ENCODE measurements at places on chromosomes 11 and 22. TPM values are rescaled to one million over a fixed set of nuclear protein-coding genes. Genes with fewer than 3 reads are reported as not detected.

- H3K4me1 ChIP-seq = no peaks in the 10 kb centered on the region
- H3K27ac ChIP-seq = no peak overlapping the region
- DNase-seq = peak; percentile 86
Measured at GRCh38 chr11:16820324-16821092, 82.1 kb downstream of the C11orf58 start.

- no peak for DNase-seq
- H3K27me3 ChIP-seq = no peaks in the 10 kb centered on the region
- peak overlapping the region; percentile 69 for H3K27ac ChIP-seq
- peaks cover 2% of the 10 kb centered on the region for H3K4me1 ChIP-seq
Measured at GRCh38 chr22:36386351-36386899, 1.3 kb downstream of the MYH9 start.

GRCh38 chr11:93895106-93895862, 44.9 kb upstream of the VSTM5 start:
- no peak for DNase-seq
- H3K27me3 ChIP-seq = no peaks in the 10 kb centered on the region
- no peaks in the 10 kb centered on the region for H3K36me3 ChIP-seq
- no peak overlapping the region for H3K27ac ChIP-seq
- no peaks in the 10 kb centered on the region for H3K4me1 ChIP-seq

DNA sequence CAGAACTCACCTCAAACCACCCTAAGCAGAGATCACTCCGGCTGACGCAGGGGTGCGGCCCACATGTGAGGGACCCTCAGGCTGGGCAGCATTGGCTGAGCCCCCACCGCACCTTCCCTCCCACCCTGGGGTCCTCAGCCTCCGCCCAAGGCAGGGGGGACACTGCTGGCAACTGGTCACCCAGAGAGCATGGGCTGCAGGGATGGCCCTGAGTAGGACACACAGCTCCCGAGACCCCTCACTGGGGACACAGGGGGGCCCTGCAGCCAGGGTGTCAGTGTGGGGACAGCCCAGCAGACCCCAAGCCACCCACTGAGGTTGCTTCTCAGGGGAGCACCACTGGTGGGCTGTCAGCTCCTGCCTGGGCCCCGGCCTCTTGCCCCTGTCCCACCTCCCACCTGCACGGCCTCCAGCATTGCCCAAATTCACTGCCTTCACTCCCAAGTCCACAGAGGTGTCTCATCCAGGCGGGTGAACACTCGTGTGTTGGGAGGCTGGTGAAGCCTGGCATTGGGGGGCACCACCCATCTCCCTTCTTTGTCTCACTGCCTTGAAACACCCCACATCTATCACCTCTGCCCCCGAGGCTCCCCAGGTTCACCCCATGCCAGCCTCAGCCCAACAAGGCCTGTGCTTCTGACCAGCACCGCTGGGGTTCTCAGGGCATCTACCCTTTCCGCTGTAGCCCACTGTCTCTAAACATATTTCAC, 4.7 kb downstream of the C11orf21 start:
- H3K4me1 ChIP-seq = no peaks in the 10 kb centered on the region
- H3K4me3 ChIP-seq = no peak overlapping the region
- no peaks in the 10 kb centered on the region for H3K27me3 ChIP-seq
- no peaks in the 10 kb centered on the region for H3K36me3 ChIP-seq

P2RY2 gene
- 0.35 TPM for total RNA-seq

E2F8 gene
- 11.0 TPM for total RNA-seq

OR2AT4 gene
- total RNA-seq = not detected

SEPTIN5 gene
- 17.8 TPM for total RNA-seq

NCF4 gene
- not detected for total RNA-seq

NXPE2 gene
- not detected for total RNA-seq

All from H9 (cell line).